ENCODE measurements at places on chromosomes 16 and 17.

- no peak for DNase-seq
These were observed 6.6 kb downstream of the UNK start for GRCh38 chr17:75791254-75791653.

DNA sequence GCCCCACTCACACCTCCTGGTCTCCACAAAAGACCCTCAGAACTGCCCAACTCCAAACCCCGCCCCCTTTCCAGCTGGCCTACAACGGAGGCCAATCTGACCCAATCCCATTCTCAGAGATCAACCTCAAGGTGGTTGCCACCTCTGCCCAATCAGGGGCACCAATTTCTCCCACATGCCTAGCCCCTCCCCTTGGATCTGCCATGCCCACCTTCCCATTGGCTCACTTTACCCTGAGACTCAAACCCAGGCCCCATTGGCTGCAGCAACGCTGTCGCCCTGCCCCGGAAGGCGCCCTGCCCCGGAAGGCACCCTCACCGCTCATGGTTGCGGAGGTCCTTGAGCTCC is 10.6 kb downstream of the ZNF668 start:
- no peak for DNase-seq

DNA sequence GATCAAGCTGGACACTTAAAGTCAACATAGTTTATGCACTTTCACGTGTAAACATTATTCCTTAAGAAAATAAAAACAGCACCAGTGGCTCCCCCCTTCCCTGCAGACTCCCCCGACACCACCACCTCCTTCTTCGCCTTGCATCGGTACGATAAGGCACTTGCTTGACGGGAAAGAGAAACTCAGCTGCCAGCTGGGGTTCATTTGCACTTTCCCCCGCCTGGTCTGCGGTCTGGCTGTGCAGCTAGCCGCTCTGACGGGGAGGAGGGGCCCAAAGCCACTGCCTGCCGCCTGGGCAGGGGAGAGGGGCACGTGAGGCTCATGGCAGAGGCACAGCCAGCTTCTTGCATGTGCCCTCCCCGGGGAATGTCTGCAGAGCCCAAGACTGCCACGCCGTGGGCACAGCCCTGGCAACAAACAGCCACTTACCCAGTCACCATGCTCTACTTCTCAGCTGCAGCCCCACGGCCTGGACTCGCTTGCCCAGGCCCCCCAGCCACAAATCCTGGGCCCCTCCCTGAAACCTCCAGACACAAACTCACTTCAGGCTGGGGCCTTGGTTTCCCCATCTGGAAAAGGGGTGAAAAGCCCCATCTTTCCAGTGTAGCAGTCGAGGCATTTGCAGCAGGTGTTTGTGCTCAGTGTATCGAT is 16.5 kb upstream of the PRM1 start:
- DNase-seq = peak; percentile 73

- DNase-seq = no peak
These were observed 68.9 kb upstream of the KCNJ16 start for GRCh38 chr17:70006159-70006558.

DNA sequence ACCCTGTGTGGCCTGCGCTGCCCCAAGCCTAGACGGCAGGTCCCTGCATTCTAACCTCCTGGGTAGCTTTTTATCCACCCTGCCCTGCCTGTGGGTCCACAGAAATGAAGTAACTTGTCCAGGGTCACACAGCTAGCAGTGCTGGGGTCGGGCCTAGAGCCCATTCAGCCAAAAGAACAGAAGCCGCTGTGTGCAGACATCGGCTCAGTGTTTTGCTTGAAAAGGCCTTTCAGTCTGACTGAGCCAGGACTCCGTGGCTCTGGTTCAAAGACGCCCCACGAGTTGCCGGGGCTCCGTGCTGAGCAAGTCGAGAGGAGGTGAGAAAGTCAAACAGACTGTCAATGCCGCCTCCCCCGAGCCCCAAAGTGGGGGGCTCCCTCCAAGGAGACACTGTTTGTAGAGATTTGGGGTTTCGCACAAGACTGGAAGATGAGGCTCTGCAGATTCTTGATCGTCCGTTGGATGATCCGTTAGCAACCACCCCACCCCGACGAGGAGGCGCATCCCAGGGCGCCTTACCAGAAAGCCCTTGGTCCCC is 226.2 kb downstream of the NTN1 start:
- DNase-seq = no peak

DNA sequence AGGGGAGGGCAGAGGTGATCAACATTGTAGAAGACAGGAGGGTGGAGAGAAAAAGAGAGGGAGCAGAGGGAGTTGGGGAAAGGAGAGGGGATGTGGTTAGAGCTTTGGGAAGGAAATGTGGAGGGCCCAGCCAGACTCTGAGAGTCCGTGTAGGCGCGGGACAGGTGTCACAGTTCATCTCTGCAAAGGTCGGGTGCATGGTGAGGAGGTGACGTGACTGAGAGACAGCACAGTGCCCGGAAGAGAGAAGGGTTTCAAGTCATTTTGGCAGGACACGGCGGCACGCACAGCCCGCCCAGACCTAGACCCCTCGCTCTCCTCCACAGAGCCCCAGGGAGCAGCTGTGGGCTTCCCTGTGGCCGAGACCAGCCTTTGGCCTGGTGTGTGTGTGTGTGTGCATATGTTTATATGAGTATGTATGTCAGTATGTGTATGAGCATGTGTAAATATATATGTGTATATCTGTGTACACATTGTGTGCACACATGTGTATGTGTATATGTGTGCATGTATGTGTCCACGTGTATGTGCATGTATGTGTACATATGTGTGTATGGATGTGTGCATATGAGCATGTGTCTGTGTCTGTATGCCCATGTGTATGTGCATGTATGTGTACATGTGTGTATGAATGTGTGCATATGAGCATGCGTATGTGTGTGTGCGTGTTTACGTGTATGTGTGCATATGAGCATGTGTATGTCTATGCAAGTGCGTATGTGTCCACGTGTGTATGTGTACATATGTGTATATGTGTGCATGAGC is 104.6 kb downstream of the SEC14L1 start:
- no peak for DNase-seq

DNA sequence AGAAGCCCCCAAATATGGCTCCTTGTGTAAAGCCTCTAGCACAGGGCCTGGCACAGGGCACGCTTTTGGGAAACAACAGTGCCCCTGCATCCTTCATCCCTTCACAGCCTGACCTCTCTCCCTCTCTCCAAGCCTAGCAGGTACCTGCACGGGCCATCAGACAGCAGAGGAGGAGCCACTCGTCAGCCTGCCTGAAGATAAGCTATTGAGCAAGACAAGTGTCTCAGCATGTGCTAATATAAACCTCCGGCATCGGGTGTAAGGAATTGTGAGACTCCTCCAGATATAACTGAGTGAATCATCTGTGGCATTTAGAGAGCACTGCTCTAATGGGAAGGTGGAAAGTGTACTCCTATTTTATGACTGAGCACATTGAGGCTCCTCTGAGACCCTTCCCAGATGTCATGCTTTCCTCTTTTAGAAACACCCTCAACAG is 38.3 kb downstream of the TBX4 start:
- no peak for DNase-seq

DNA sequence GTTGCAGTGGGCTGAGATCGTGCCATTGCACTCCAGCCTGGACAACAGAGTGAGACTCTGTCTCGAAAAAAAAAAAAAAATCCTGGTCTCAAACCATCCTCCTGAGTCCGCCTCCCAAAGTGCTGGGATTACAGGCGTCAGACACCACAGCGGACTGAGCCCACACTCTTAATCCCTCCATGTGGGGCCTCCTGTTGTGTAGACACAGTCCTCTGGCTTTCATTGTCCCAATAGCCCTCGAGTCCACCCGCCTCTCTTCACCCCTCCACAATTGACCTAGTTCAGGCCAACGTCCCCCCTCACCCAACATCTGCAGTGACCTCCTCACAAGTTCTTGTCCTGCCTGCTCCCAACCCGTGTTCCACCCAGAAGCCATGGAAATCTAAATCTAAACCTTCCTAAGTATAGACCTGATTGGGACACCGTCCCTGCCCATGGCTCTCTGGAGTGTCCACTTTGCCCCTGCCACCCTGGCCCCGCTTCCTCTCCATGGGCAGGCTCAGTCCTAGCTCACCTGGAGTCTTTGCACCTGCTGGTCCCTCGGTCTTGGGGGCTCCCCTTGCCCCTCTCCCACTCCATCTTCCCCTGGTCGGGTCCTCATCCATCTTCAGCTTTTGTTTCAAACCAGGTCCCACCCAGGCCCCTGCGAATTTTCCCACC is 46.7 kb downstream of the HAPSTR1 start:
- no peak for DNase-seq

DNA sequence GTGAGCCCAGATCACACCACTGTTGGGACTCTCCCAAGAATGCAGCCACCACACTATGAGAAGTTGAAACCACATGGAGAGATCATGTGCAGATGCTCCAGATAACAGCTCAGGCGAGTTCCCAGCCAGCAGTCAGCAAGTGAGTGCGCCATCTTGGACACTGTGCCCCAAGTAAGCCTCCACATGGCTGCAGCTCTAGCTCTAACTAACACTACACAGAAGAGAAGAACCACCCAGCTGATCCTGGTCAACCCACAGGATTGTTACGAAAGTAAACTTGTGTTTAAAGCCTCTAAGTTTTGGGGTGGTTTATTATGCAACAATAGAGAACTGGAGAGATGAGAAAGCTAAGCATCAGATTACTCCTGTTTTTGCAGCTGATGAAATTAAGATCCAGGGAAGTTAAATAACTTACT is 25.8 kb downstream of the SLC38A7 start:
- no peak for DNase-seq

DNA sequence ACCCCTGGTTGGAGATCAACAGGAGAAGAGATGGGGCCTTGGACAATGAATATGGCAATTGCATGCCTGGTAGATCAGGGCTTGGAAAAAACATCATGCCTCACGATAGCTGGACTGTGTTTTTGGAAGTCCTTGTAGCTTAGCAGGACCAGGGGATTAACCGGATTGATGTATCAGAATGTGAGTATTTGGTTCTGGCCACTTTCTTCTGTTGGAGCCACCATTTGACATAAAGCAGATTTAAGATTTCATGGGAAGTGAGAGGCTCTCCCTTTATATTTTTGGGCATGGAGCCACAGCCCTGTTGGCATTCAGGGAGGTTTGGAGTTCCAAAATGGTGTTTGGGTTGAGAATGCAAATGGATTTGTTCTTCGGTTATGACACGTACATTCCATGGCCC is 424.7 kb upstream of the MAF start:
- no peak for DNase-seq

GRCh38 chr17:29084541-29085146 is 41.7 kb downstream of the PIPOX start:
- DNase-seq = no peak

GRCh38 chr17:81902023-81902652 is at the start of gene NPB:
Gene NPB (plus strand): TSS chr17:81902238. CDS start chr17:81902278, 40 bp downstream.
- DNase-seq = peak; percentile 16

DNA sequence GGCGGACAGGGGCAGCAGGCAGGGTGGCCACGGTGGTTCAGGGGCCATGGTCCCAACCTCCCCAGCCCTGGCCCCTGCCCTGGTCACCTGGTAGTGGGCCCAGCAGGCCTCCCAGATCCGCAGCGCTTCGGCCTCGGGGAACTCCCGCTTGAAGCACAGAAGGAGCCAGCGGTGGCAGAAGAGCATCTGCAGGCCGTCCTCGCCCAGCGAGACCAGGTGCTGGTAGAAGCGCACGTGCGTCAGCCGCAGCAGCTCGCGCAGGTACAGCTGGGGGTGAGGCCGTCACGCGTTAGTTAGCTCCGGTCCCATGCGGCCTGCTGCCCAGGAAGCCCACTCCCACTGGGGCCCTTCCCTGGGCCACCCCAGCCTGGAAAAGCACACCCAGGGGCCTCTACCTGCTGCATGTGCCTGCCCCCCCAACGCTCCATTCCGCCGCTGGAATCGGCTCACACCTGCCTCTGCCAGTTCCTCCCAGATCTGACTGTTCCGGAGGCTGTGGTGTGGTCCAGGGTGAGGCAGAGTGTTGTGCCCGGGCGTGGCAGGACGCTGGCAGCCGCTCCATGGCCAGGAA is 90.8 kb downstream of the TBC1D16 start:
- DNase-seq = no peak

GRCh38 chr16:80147026-80147655 is 393.7 kb upstream of the DYNLRB2 start:
- DNase-seq = no peak

DNA sequence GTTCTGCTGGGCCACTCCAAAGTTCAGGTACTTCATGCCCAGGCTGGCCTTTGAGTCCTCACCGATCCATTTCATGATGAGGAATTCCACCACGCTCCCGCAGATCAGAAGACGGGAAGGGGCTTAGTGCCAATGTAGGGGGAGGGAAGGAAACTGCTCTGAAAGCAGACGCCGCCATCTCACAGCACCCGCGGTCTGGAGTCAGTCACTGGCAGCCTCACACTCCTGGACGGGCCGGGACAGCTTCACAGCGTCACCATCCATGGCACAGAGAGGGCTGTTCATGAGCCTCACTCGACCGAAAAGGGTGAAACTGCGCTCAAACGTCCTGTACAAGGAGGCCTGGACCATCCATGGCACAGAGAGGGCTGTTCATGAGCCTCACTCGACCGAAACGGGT is 62.0 kb downstream of the RPH3AL start:
- no peak for DNase-seq

GRCh38 chr16:68283346-68283745 is 19.0 kb downstream of the SLC7A6 start:
- DNase-seq = peak; percentile 42

DNA sequence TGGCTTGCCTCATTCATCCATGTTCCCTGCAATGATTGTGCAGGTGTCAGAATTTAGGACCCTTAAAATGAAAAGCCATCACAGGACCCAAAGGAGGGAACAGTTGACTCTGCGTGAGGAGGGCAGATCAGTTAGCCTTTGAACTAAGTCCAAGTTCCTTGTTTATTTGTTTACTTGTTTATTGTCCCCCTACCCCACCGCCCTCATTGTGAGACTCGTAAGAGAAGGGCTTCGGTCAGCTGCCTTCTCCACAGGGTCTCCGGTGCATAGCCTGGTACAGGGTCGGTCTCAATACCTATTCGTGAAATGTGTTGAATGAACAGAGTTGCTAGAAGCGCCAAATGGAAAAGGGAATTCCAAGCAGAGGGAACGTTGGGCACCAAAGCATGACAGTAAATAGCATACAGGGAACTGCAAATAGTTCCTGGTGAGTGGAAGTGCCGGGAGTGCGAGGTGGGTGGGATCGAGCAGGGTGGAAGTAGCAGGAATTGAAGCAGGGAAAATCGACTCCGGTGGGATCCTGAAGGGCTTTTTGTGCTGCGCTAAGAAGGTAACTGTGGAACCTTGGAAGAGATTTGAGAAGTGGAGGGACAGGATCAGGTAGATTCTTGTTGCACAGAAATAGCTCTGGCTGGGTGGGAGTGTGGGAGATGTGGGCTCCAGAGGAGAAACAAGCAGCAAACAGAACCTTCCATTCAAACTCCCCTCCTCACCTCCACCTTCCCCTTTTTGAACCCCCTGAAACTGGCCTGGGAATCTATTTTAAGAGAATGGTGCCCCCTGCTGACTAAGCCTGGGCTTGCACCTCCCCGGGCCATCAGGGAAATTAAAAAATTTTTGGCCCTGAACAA is 12.7 kb downstream of the SLC35B1 start:
- peak; percentile 45 for DNase-seq
